ENCODE measurements at places on chromosomes 6 and 20. TPM values are rescaled to one million over a fixed set of nuclear protein-coding genes. Genes with fewer than 3 reads are reported as not detected.

DLL1 gene
- total RNA-seq = 1.2 TPM

C20orf96 gene
- total RNA-seq = 3.2 TPM

SLC26A8 gene
- total RNA-seq = under 0.01 TPM

PRDM13 gene
- not detected for total RNA-seq

VSX1 gene
- total RNA-seq = not detected

FAM83D gene
- 33.8 TPM for total RNA-seq

MAP1LC3A gene
- 7.8 TPM for total RNA-seq

Measured in thoracic aorta endothelial cell (primary cell).